ENCODE measurements at places on chromosomes 6 and 20. TPM values are rescaled to one million over a fixed set of nuclear protein-coding genes. Genes with fewer than 3 reads are reported as not detected.

GRCh38 chr6:54609981-54610380 is 236.6 kb upstream of the FAM83B start:
- no peak for DNase-seq

DNA sequence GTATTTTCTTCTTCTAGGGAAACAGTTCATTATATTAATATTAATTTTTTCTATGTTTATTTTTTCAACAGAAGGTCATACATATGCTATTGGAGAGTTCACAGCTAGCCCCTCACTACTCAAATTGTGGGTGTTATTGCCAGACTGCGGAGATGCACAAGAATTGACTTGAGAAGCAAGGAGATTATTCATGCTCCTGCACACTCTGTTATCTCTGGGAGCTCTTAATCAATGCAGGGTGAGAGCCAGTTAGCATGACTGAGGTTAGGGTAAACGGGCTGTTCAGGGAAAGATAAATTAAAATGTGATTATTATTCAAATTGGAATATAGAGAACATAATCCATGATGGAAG is 48.9 kb upstream of the DEFB112 start:
- DNase-seq = no peak

The HAO1 gene
- not detected for total RNA-seq

GRCh38 chr6:70847106-70848084 is 109.5 kb downstream of the B3GAT2 start:
- DNase-seq = no peak

DNA sequence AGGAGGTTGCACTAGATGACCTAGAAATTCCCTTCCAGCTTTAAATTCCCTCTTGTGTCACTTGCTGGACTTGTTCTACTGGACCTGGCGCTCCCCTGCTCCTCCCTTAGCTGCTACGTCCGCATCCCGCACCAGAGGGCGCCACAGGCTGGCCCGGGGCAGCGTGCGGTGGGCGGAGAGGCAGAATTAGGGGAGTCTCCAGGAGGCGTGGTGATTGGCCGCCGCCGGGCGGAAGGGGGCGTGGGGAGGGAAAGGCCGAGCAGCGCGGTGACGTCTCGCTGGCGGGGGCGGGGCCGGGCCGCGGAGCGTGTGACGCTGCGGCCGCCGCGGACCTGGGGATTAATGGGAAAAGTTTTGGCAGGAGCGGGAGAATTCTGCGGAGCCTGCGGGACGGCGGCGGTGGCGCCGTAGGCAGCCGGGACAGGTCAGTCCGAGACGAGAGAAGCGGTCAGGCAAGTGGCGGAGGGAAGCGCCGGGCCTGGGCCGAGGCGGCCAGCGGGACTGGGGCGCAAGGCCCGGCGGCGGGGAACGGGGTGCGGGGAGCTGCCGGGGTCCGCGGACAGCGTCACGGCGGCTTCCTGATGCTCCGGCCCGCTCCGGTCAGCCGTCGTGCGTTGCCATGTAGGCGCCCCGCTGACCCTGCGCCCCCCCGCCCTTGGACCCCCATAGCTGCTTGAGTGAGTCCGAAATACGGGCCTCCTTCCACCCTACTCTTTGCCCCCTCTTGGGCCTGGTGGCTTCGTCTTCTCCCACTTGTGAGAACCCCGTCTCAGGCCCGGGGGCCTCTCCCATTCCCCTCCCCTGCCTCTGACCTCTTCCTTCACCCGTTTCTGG is at the start of gene PPARD:
TSS of gene PPARD (plus strand) at position 301 of the 834 bp plus-strand sequence. CDS start 68,530 bp downstream, outside the sequence.
- DNase-seq = peak; percentile 98

The ESR1 gene
- total RNA-seq = not detected

- peak; percentile 48 for DNase-seq
These were observed at the start of gene SOX18 for GRCh38 chr20:64049060-64049877. Gene SOX18, minus strand, starts transcription at chr20:64049639. Its CDS starts 123 bp downstream, at chr20:64049516.

The LKAAEAR1 gene
- 0.24 TPM for total RNA-seq

- DNase-seq = no peak
These were observed 571 bp downstream of the CSNK2B start for GRCh38 chr6:31666337-31666965.

The GNL1 gene
- total RNA-seq = 49.5 TPM

The EYA4 gene
- total RNA-seq = 0.05 TPM
